Large intestine (tissue), 12 donors: ENCODE measurements at places on chromosomes 5 and 9.
A peak's percentile ranks its signal among the peaks of the same experiment; 100 is the strongest.

GRCh38 chr9:88312045-88312444 is 76.2 kb upstream of the SPIN1 start:
- DNase-seq: no peak
- no peaks in the 10 kb centered on the region for H3K27me3 ChIP-seq
- H3K36me3 ChIP-seq: no peaks in the 10 kb centered on the region

GRCh38 chr5:109905906-109906305 is 216.2 kb downstream of the MAN2A1 start:
- no peaks in the 10 kb centered on the region for H3K36me3 ChIP-seq
- DNase-seq: no peak
- H3K4me1 ChIP-seq: peaks cover 15% of the 10 kb centered on the region

DNA sequence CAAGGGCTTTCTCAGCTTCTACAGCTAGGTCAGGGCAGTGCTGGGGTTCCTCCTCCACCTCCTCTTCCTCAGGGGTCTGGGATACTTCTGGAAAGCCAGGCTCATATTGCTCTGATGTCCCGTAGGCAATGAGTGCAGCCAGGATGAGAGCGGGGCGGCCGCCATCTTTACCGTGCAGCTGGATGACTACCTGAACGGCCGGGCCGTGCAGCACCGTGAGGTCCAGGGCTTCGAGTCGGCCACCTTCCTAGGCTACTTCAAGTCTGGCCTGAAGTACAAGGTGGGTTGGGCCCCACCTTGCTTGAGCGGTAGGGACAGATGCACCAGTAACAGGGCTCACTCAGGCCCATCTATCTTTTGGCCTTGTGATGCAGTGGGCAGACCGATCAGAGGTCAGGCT is 34.8 kb downstream of the GSN start:
- DNase-seq: no peak
- peaks cover 33% of the 10 kb centered on the region for H3K36me3 ChIP-seq
- no peak overlapping the region for H3K27ac ChIP-seq
- no peaks in the 10 kb centered on the region for H3K27me3 ChIP-seq

DNA sequence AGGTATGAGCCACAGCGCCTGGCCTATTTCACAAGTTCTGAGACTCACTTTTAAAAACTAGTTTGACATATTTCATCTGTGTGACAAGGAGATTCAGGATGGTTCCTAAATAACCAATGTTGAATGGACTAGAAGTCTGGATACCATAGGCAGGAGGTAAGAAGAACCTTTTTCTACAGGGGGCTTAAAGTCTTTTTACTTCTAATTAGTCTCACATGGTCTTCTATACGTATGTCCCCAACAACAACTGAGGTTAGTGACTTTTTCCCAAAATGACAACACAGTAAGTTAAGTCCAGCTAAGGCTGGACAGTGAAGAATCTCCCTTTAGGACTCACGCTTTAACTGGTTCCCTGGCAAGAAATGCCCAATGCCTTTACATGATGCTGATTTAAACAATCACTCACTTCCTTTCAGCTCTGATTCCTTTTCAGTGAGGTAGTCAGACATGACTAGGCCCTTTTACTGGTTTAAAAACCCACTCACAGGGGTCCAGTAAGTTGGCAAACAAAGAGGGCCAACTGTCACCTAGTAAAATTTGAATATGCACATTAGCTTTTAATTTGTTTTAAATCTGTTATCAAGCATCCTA is 12.1 kb upstream of the HAUS6 start:
- H3K27ac ChIP-seq: no peak overlapping the region
- H3K4me1 ChIP-seq: no peaks in the 10 kb centered on the region
- no peak overlapping the region for H3K4me3 ChIP-seq

DNA sequence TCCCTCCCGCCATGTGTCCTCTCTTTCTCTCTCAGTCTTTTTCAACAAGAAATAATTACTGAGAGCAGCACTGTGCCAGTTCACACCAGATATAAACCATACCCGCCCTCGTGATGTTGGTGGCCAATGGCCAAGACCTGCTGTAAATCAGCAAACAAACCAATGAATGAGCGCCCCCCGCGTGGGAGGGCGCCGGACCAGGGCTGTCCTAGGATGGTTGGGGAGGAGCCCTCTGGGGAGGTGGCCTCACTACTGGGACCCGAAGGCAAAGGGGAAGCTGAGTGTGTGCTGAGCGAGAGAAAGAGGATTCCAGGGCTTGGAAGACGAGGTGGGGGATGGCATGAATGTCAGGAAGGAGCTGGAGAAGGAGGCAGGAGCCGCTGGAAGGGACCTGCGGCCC is 51.2 kb upstream of the BARHL1 start:
- DNase-seq: no peak
- no peaks in the 10 kb centered on the region for H3K4me1 ChIP-seq
- H3K27me3 ChIP-seq: peaks cover 13% of the 10 kb centered on the region
- H3K36me3 ChIP-seq: no peaks in the 10 kb centered on the region
- no peak overlapping the region for H3K27ac ChIP-seq
- no peak overlapping the region for H3K4me3 ChIP-seq

GRCh38 chr5:90480699-90481098 is 6.0 kb downstream of the POLR3G start:
- no peak for DNase-seq
- no peak overlapping the region for H3K27ac ChIP-seq
- no peaks in the 10 kb centered on the region for H3K4me1 ChIP-seq
- H3K4me3 ChIP-seq: no peak overlapping the region

DNA sequence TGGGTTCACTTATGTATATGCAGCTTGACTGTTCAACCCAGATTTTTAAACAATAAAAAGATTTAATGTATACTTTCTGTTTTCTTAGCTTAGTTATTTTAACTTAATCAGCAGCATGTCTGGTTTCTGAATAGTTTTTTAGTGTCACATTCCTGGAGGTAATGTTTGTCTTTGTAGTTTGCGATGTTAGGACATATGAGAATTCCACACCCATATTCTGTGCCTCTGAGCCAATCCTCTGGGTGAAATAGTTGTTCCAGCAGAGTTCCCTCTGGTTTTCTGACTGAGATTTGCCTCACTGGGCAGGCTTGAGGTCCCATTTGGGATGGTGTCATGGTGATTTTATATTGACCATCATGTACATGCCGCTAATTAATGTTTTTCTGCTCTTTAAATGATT is 48.6 kb downstream of the INIP start:
- no peaks in the 10 kb centered on the region for H3K36me3 ChIP-seq
- no peaks in the 10 kb centered on the region for H3K27me3 ChIP-seq
- no peak overlapping the region for H3K27ac ChIP-seq
- DNase-seq: no peak
- H3K4me1 ChIP-seq: no peaks in the 10 kb centered on the region
- H3K4me3 ChIP-seq: no peak overlapping the region

DNA sequence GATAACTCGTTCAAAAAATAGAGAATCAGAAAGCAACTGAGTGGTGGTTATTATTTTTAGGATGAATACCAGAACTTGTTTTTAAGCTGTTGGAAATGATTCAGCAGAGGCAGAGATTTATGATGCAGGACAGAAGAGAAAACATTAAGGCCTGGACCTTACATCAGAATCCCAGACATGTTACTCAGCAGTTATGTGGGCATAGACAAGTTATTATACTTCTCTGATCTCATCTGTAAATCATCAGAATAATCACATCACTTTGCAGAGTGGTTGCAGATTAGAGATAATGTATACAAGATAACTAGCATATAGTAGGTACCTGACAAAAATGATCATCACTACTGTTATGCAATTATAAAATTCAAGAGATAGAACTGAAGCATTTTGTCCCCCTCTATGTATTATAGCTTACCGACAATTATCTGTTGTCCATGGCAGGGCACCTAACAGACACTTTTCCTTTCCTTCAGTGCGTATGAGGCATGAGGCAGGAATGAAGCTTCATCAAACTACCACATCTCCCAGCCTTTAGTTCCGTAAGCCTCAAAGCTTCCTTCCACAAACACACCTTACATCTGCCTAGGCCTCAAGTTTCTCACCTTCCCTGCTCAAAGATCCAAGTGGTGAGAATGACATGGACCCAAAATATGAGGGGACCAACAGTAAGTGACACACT is 165.9 kb downstream of the DENND1A start:
- peaks cover 2% of the 10 kb centered on the region for H3K36me3 ChIP-seq
- H3K27me3 ChIP-seq: no peaks in the 10 kb centered on the region
- no peak overlapping the region for H3K4me3 ChIP-seq
- DNase-seq: no peak
- no peak overlapping the region for H3K27ac ChIP-seq

DNA sequence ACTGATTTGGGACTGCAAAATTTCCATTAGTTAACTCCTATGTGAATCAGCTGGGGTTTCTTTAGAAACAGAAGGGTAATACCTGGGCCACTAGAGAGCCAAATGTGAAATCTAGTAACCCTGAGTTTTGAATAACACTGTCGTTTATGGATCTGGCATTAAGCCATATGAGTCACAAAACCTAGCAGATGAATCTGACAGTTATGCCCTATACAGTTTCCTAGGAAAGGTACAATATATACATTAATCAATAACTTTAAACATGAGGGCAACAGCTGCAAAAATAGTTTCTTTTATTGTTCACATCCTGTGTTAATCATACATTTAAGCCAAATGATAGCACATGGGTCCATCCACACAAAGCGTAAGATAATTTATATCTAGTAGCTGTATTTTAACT is 56.9 kb downstream of the PAM start:
- H3K4me3 ChIP-seq: no peak overlapping the region
- DNase-seq: peak; percentile 40
- H3K4me1 ChIP-seq: peaks cover 3% of the 10 kb centered on the region
- H3K27me3 ChIP-seq: no peaks in the 10 kb centered on the region
- no peaks in the 10 kb centered on the region for H3K36me3 ChIP-seq
- no peak overlapping the region for H3K27ac ChIP-seq

DNA sequence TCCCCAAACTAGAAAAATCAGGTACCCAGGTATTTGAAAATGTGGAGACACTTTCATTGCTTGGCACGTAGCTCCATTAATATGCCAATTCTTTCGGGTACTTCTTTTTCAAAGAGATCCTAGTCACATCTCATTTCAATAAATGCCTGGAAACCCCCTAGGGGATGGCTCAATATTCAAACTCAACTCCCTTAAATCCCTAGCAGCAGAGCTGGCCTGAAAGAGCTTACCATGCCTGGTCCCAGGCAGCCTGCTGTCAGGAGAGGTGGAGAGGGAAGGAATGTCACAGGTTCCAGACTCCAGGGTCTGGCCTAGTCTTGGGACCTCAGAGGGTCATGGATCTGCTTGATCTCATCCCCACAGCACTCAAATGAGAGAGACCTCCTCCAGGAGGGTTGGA is 187.1 kb downstream of the SPOCK1 start:
- peaks cover 14% of the 10 kb centered on the region for H3K27me3 ChIP-seq
- no peak overlapping the region for H3K27ac ChIP-seq
- no peaks in the 10 kb centered on the region for H3K36me3 ChIP-seq

- H3K36me3 ChIP-seq: peaks cover 10% of the 10 kb centered on the region
- no peak for DNase-seq
- H3K27ac ChIP-seq: no peak overlapping the region
- no peaks in the 10 kb centered on the region for H3K4me1 ChIP-seq
Measured at GRCh38 chr9:96514800-96515158, 64.8 kb downstream of the HABP4 start.

- no peaks in the 10 kb centered on the region for H3K36me3 ChIP-seq
- no peak overlapping the region for H3K27ac ChIP-seq
- no peak overlapping the region for H3K4me3 ChIP-seq
- no peaks in the 10 kb centered on the region for H3K27me3 ChIP-seq
- no peak for DNase-seq
Measured at GRCh38 chr5:131194725-131195124, 24.0 kb downstream of the LYRM7 start.

GRCh38 chr5:111320953-111321352 is 96.8 kb downstream of the CAMK4 start:
- DNase-seq: no peak
- no peaks in the 10 kb centered on the region for H3K4me1 ChIP-seq
- no peaks in the 10 kb centered on the region for H3K36me3 ChIP-seq
- no peaks in the 10 kb centered on the region for H3K27me3 ChIP-seq
- H3K27ac ChIP-seq: no peak overlapping the region

DNA sequence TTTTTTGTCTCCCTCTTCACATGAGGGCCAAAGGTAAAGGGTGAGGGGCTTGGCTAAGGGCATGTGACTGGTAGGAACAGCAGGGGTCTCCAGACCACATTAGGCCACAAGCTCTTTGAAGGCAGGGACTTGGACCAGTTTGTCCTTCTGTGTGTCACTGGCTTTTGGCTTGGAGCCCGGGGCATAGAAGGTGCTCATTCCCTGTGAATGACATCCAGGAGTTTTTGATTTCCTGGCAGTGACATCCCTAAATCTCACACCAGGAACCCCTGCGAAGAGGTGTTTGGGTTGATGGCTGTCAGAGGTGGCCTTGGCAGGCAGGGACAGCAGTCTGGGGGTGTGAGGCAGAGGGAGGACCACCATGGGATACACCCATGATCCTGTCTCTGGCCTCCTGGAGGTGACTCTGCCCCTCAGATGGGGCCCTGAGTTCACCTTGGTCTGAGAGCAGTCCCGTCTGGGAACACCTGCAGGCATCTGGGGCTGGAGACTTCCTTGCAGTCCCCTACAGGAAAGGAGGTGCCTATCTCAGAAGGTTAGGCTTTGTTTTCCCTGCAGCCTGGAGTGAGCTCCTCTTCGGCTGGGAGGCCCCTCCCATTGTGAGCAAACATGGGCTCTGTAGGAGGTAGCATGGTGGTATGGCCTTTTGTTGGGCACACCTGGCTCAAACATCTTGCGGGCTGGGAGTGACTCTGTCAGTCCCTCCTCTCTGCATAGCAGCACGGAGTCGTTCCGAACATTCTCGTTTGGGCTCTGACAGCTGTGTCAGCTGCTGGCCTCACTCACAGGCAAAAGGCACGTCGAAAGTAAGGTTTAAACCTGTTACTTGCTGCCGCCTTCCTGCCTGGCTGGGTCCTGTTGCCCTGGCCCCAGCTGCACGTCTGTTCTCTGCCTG is 38.6 kb upstream of the PITX1 start:
- no peak overlapping the region for H3K27ac ChIP-seq
- DNase-seq: no peak
- no peaks in the 10 kb centered on the region for H3K27me3 ChIP-seq
- H3K36me3 ChIP-seq: no peaks in the 10 kb centered on the region
- H3K4me3 ChIP-seq: no peak overlapping the region

- H3K4me1 ChIP-seq: peaks cover 11% of the 10 kb centered on the region
- peak overlapping the region; percentile 56 for H3K27ac ChIP-seq
- H3K36me3 ChIP-seq: peaks cover 57% of the 10 kb centered on the region
- no peaks in the 10 kb centered on the region for H3K27me3 ChIP-seq
Measured at GRCh38 chr9:98766586-98766985, 29.8 kb downstream of the ANKS6 start.
